ENCODE measurements at places on chromosomes 11 and 22.

- H3K27me3 ChIP-seq, result peaks cover 3% of the 10 kb centered on the region
- peaks cover 16% of the 10 kb centered on the region for H3K4me1 ChIP-seq
- H3K36me3 ChIP-seq, result no peaks in the 10 kb centered on the region
- H3K4me3 ChIP-seq, result peak overlapping the region; percentile 5
These were observed 183.9 kb downstream of the KIRREL3 start for GRCh38 chr11:126816645-126817044.

DNA sequence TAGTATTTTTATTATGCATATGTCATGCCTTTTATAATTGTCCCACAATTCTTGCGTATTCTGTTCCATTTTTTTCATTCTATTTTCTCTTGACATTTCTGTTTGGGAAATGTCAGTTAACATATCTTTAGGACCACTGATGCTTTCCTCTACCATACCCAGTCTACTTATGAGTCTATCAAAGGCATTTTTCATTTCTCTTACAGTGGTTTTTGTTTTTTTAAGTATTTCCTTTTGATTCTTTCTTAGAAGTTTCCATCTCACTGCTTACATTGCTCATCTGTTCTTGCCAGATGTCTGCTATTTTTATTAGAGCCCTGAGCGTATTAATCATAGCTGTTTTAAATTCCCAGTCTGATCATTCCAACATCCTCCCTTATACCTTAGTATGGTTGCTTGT is 29.3 kb upstream of the OR8B8 start:
- no peaks in the 10 kb centered on the region for H3K36me3 ChIP-seq
- no peak overlapping the region for H3K27ac ChIP-seq
- DNase-seq, result no peak
- no peak overlapping the region for H3K4me3 ChIP-seq
- peaks cover 10% of the 10 kb centered on the region for H3K4me1 ChIP-seq

DNA sequence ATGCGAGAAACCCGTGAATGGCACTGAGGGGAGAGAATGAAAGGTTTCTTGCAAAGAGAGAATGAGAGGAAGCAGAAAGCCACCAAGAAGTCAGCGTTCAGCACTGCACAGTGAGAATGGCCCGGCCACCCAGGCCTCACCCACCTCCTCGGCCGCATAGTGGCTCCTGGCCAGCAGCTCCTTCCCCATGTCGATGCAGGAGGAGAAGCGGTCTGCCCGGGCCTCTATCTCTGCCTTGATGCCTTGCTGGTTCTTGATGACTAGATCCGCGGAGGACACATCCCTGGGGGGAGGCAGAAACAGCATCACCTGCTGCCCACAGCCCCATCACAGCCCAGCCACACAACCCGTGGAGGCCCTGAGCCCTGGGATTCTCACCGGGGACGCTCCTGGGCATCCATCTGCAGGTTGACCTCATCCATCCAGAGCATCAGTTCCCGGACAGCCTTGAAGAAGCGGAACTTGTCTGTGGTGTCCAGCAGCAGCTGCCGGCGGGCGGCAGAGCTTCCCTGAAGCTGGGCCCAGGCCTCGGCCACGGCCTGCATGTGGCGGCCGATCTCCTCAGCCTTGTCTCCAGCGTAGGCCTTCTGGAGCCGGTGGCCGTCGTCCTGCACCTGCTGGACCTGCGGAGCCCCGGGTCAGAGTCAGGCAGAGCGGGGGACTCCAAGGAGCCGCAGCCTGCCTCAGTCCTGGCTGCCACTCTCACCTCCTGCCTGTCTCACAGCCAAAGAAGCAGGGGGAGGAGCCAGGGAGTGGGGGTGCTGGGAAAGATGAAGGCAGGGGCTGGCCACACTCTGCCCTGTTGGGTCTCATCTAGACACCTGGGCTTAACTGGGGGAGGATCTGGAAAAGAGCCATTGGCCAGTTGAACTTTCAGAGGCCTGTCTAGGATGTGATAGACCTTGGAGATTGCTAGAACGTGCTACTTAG is 12.2 kb upstream of the RBM4B start:
- peaks cover 10% of the 10 kb centered on the region for H3K4me1 ChIP-seq
- DNase-seq, result no peak
- H3K36me3 ChIP-seq, result peaks cover 2% of the 10 kb centered on the region
- no peak overlapping the region for H3K4me3 ChIP-seq

GRCh38 chr11:18684267-18684666 is 14.3 kb upstream of the TMEM86A start:
- no peaks in the 10 kb centered on the region for H3K36me3 ChIP-seq
- peaks cover 3% of the 10 kb centered on the region for H3K27me3 ChIP-seq
- H3K4me3 ChIP-seq, result no peak overlapping the region
- no peak overlapping the region for H3K27ac ChIP-seq

DNA sequence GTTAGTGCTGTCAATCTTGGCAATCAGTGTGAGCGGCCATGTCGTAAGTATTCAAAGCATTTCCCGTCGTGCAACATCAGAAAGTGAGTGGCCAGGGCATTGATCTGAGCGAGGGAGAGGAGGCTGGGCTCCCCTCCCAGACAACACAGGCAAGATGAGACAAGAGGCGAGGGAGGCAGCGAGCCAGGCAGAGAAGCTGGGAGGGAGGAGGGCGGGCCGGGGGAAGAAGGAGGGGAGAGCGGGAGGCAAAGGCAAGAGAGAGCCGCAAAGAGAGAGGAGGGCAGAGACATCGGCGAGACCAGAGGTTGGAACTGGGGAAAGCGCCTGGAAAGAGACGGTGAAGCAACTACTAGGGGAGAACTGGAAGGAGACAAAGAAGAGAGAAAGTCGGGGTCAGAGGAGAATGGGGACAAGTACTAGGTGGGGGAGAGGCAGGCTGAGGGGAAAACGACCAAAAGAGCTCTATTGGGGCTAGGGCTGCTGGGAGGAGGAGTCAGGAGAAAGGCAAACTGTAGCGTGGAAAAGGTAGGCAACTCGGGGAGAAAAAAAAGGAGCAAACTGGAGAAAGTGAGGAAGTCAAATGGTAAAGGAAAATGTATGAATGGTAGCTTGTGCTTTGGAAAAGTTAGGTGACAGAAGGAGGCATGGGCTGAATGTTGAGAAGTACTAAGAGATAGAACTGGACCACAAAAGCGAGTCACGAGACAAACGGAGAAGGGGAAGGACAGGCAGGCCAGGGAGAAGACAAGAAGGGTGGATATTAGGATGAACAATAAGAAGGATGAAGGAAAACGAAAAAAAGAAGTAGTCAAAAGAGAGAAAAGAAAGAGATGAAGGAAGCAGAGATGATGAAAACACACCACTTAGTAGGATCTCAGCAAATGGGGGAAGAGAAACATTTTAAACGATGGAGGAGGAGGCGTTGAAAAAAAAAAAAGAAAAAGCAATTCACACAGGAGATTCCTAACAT is 130.5 kb upstream of the C11orf58 start:
- peak; percentile 71 for DNase-seq
- H3K36me3 ChIP-seq, result no peaks in the 10 kb centered on the region
- H3K4me3 ChIP-seq, result no peak overlapping the region
- H3K27me3 ChIP-seq, result peaks cover 22% of the 10 kb centered on the region
- peaks cover 15% of the 10 kb centered on the region for H3K4me1 ChIP-seq
- H3K27ac ChIP-seq, result no peak overlapping the region

- H3K4me1 ChIP-seq, result peaks cover 7% of the 10 kb centered on the region
- no peak overlapping the region for H3K4me3 ChIP-seq
- H3K27ac ChIP-seq, result no peak overlapping the region
- peaks cover 1% of the 10 kb centered on the region for H3K27me3 ChIP-seq
- peak; percentile 7 for DNase-seq
These were observed 70.4 kb upstream of the KCNQ1OT1 start for GRCh38 chr11:2770096-2770751.
